GM19239 (cell line): ENCODE measurements at places on chromosomes 3 and 15.

DNA sequence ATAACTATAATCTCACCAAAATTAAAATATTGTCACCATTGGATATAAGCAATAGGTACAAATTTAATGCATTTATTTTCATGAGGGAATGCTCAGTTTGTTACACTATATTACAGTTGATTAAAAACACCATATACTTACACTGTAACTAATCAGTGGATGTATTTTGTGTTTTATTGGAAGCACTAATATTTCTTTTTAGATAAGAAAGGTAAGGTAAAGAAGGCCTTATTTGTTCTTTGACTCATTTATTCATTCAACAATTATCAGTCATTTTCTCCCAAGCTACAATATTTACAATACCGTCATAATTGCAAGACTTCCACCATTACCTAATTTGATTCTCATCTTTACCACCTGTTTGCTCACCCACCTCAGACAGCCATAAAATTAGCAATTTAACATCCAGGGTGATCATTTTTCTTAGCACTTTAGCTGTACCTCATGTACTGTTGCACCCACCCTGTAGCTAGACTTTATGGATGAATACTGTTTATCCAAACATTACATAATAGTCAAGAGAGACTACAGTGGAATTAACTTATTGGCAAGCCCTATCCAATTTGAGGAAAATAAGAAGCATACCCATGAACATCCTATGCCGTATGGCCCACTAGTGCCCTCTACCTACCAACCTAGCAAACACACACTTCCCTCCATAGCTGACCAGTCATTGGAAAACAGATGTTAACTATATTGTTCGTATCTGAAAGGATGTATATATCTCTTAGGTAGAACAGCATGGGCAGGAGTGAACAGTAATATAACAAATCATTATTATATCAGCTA lies 229.6 kb downstream of the BBX start:
- no peak for DNase-seq

DNA sequence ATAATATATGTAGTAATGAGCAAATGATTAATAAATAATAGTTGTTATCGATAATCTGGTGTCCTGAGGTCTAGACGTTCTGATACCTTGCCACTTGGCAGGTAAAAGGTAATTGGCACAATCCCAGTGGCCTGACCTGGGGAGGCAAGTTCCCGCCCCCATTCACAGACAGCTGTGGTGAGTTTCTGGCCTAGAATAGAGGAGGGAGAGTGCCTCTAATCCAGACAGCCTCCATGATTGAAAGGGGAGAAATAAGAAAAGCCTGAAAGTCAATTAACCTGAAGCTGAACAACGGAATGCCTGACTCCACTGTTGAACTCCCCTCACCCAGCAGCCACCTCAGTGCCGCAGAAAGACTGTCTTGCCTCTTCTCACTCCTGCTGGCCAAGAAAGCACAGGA lies 38.1 kb upstream of the SV2B start:
- DNase-seq: no peak

DNA sequence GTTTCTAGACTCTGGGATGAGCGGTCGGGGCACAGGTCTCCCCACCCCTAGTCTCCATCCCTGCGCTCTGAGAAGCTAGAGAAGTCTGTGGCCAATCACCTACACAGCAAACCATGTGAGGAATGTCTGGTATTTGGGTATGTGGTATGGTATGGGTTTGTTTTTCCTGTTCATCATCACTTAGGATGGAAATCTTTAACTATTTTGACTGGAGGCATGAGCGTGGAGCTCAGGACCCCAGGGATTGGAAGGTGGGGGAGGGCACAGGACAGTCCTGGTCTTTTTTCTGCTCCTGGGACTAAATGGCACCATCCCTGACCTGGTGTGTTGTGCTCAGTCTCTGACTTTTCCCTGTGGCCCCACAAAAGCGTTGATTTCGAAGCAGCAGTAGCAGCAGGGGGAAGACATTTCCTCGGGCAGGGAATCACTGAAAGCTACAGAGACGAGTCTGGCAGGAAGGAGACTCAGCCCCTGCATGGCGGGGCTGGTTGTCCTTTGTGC lies 191.7 kb upstream of the TPM1 start:
- DNase-seq: no peak

DNA sequence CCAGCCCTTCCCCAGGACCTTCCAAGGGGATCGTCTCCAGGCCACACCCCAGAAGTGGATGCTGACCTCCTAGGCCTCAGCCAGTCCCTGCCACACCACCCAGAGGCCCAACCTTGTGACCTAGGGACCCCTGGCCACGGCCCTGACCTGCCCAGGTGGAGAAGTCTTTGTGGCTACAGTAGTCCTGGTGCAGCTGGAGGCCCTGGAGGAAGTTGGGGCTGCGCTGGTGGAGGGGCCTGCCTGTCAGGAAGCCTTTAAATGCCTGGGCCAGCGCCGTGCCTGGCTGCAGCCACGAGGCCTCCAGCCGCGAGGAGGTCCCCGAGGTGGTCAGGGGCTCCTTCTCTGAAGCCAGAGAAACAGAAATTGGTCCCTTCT lies 23.4 kb downstream of the PLA2G4D start:
- DNase-seq: no peak

DNA sequence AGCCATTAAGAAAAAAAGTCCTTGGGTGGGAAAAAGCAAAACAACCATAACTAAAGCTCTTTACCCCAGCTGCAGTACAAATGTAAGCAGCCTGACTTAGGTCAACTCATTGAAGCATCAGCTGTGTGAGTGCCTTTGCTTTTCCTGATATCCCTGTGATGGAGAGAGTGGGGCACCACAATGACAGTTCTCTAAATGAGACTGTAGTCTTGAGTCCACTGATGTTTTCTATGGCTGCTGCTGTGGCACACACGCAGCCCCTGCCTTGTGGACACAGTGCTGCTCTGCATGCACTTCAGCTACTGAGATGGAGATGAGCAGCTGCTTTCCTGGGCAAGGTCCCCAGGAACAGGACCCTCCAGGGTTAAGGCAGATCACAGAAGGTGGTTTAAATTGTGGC lies 173.2 kb downstream of the KCNAB1 start:
- DNase-seq: no peak

DNA sequence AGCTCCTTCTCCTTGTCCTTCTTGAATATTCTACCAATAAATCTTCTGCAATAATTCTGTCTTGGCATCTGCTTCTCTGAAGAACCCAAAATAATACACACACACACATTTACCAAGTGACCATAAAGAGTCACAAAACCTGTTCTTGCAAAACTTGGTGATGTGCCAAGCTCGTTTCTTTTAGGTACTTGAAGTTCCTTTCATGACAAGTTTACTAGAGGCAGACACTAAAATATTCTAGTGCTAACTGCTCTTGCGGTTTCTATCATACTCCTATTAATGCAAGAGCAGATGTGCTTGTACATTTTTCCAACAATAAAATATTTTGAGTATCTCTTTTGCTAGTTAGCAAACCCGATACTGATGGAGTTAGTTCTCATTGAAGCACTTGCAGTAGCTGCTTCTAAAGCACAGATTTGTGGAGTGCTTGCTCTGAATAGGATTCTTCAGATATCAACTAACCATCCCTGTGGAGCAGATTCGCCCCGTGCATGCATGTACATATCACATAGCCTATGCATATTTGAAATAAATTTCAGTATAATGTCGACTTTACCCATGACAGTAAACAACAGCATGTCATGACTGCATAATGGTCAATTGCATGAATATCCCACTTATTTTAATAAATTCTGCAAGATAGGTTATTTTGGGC lies 23.2 kb downstream of the HHLA2 start:
- DNase-seq: no peak
